ENCODE measurements at places on chromosomes 1 and 21. TPM values are rescaled to one million over a fixed set of nuclear protein-coding genes. Genes with fewer than 3 reads are reported as not detected.

The SEC16B gene
- not detected for total RNA-seq

The A3GALT2 gene
- not detected for total RNA-seq

- H3K4me3 ChIP-seq, result no peak overlapping the region
- peaks cover 75% of the 10 kb centered on the region for H3K36me3 ChIP-seq
- no peaks in the 10 kb centered on the region for H3K27me3 ChIP-seq
- H3K27ac ChIP-seq, result no peak overlapping the region
- DNase-seq, result no peak
- peaks cover 20% of the 10 kb centered on the region for H3K4me1 ChIP-seq
Measured at GRCh38 chr1:180970333-180971079, 52.2 kb downstream of the STX6 start.

GRCh38 chr21:41112740-41113692, 54.9 kb upstream of the BACE2 start:
- no peak overlapping the region for H3K4me3 ChIP-seq
- H3K27me3 ChIP-seq, result peaks cover 14% of the 10 kb centered on the region
- H3K4me1 ChIP-seq, result peaks cover 11% of the 10 kb centered on the region
- DNase-seq, result no peak

DNA sequence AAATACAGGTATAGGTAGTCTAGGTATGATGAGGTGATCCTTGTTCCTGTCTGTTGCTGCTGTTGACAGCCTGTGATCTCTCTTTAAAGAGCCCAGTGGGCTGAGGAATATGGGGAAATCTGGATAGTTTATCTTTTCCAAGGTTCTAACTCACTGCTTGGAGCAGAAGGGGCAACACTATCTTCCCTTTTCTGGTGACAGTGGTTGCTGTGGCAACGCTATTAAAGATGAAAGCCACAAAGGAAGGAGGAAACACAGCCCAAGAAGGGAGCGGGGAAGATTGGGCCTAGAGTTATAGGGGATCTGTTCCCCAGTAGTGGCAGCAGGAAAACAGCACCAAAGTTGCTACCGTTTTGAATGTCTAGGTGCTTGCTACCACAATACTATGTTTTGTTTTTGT, 8.8 kb downstream of the PCP4L1 start:
- no peak for DNase-seq
- no peak overlapping the region for H3K4me3 ChIP-seq
- no peak overlapping the region for H3K27ac ChIP-seq
- H3K36me3 ChIP-seq, result no peaks in the 10 kb centered on the region
- H3K27me3 ChIP-seq, result peaks cover 10% of the 10 kb centered on the region

GRCh38 chr1:1130206-1131120, 14.6 kb upstream of the C1orf159 start:
- no peaks in the 10 kb centered on the region for H3K27me3 ChIP-seq
- no peak overlapping the region for H3K4me3 ChIP-seq
- no peaks in the 10 kb centered on the region for H3K4me1 ChIP-seq

DNA sequence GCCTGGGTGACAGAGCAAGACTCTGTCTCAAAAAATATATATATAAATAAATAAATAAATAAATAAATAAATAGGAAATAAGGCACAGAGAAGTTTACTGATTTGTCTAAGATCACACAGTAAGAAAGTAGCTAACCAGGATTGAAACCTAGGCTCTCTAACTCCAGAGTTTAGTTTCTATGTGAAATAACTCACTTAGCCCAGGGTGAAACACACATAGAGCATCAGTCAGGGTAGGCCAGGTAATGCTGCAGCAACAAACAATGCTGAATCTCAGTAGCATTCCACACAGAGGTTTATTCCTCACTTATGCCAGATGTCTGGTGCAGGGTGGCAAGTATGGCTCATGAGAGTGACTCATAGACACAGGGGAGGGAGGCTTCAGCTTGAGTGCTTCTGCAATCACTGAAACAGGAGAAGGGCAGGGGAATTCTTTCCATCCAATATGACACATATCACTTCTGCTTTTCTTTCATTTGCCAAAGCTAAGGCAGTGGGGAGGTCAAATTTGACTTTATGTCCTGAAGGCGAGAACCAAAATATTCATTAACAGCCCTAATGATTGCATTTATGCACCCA, 37.1 kb upstream of the KANK4 start:
- no peak for DNase-seq
- H3K4me1 ChIP-seq, result no peaks in the 10 kb centered on the region
- H3K36me3 ChIP-seq, result no peaks in the 10 kb centered on the region
- no peak overlapping the region for H3K27ac ChIP-seq
- H3K4me3 ChIP-seq, result no peak overlapping the region

GRCh38 chr1:6271554-6271953, 10.7 kb upstream of the GPR153 start:
- no peak overlapping the region for H3K27ac ChIP-seq
- no peaks in the 10 kb centered on the region for H3K4me1 ChIP-seq
- DNase-seq, result no peak

GRCh38 chr1:28602536-28603439, 10.7 kb downstream of the RAB42 start:
- no peak for DNase-seq
- peaks cover 28% of the 10 kb centered on the region for H3K36me3 ChIP-seq
- H3K27me3 ChIP-seq, result no peaks in the 10 kb centered on the region
- H3K27ac ChIP-seq, result no peak overlapping the region
- H3K4me1 ChIP-seq, result peaks cover 16% of the 10 kb centered on the region

GRCh38 chr1:226945858-226946245, 5.8 kb downstream of the COQ8A start:
- no peak overlapping the region for H3K27ac ChIP-seq
- H3K4me3 ChIP-seq, result no peak overlapping the region
- H3K27me3 ChIP-seq, result no peaks in the 10 kb centered on the region
- no peak for DNase-seq

- H3K27ac ChIP-seq, result no peak overlapping the region
- no peak overlapping the region for H3K4me3 ChIP-seq
- no peaks in the 10 kb centered on the region for H3K4me1 ChIP-seq
- H3K36me3 ChIP-seq, result no peaks in the 10 kb centered on the region
Measured at GRCh38 chr1:59183749-59184317, 113.1 kb upstream of the FGGY start.

Data from activated T-helper 2 cell treated with anti-CD3 and anti-CD28 coated beads, Interferon-gamma antibody, Interleukin-2, Interleukin-4, amounts not matched to agents 10 μg/mL and 5 μg/mL and 100 μg/mL, durations not matched to agents 14 hours and 24 hours and 36 hours (primary cell).